ENCODE measurements at places on chromosomes 5 and 9. TPM values are rescaled to one million over a fixed set of nuclear protein-coding genes. Genes with fewer than 3 reads are reported as not detected.

The C1QTNF3 gene
- 1.0 TPM for total RNA-seq

The UGCG gene
- 31.4 TPM for total RNA-seq

The RANBP17 gene
- total RNA-seq = 16.2 TPM

The MAP3K1 gene
- total RNA-seq = 11.4 TPM

The ZBED3 gene
- 6.6 TPM for total RNA-seq

The SPINK7 gene
- not detected for total RNA-seq

The GABRA1 gene
- 17.3 TPM for total RNA-seq

The CDX1 gene
- total RNA-seq = not detected

The PCDHB16 gene
- total RNA-seq = 5.9 TPM

The SMIM3 gene
- 13.2 TPM for total RNA-seq

The DIPK1B gene
- 35.3 TPM for total RNA-seq

The CCL28 gene
- total RNA-seq = not detected

The HABP4 gene
- total RNA-seq = 11.2 TPM

The SPATA31E1 gene
- total RNA-seq = 0.09 TPM

The WDR38 gene
- not detected for total RNA-seq
